ENCODE measurements at places on chromosomes 7 and 10.

DNA sequence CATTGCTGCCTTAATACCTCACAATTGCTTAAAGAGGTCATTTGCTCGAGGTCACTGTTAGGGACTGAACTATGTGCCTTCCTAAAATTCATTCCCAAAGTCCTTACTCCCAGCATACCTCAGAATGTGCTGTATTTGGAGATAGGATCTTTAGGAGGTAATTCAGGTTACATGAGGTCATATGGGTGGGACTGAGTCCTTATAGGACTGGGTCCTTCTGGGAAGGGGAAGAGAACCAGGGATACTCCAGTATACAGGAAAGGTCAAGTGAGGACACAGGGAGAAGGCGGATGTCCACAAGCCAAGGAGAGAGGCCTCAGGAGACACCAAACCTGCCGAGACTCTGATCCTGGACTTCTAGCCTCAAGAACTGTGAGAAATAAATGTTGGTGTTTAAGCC lies 253.3 kb downstream of the PRPF18 start:
- no peak for DNase-seq

DNA sequence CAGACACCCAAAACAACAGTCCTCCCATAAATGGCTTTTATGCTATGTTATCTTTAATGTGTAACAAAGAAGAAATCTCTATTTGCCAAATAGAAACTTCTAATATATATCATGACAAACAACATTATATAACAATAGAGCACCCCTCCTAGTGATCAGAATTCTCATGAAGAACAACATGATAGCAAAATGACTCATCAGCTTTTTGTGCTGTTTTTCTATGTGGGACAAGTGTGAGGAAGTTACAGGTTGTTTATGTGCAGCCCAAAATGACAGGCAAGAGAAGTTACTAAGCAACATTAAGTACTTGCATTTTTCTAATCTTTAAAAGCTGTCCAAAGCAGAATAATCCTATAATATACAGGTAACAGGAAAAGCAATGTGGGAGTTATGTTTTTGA lies 7.7 kb downstream of the DGKB start:
- no peak for DNase-seq

- DNase-seq: no peak
Observed at GRCh38 chr10:387909-388660, 252.8 kb downstream of the ZMYND11 start.

DNA sequence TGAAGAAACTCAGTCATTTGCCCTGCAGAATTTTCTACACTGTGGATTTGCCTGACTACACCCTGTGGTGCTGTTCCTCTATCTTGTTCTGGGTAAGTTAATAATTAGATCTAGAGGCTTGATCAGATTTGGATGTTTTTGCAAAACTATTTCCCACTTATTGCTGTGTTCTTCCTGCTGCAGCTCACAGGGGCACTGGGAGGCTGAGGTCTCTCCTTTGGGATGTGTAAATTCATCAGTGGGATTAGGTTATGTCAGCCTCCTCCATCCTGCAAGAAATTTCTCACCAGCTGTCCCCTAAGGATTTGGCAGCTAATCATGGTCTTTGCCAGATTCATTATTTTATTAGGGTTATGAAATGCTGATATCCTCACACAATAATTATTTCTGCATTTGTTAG lies 148.1 kb upstream of the ZNF32 start:
- DNase-seq: no peak

DNA sequence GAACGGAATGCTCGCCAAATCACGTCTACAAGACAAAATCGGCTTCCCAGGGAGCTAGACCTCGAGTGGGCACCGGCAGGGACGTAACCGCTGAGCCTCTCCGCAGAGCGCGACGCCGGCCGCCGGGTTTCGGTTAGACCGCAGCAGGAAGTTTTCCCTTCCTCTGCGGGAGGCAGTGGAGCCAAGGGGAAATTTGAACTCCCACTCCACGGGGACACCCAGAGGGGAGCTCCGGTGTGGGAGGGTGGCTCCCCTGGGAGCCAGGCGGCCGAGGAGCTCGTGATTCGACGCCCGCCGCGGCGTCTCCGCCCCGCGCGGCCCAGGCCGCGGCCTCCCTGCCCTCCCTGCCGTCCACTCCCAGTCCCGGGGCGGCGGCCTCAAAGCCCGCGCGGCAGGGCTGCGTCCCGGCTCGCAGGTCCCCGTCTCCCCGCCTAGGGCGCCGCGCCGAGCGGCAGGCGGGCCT lies 426 bp downstream of the SYPL1 start:
- peak; percentile 46 for DNase-seq

DNA sequence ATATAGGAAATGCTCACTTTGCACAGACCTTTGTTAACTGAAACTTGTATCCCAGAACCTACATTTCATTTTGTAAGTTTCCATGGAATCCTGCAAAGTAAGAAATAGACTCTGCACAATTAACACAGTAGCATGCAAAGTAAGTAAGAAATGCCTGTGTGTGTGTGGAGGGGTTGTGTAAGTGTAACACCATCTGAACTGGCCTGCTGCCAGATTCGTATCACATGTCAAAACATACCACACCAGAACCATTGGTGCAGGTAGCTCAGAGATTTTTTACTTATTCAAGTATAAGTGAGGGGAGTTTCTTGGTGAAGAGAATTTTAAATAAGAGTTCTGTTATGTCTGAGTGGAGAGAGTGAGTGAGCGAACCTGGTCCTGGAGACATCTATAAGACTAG lies 17.9 kb upstream of the DDX21 start:
- DNase-seq: no peak

DNA sequence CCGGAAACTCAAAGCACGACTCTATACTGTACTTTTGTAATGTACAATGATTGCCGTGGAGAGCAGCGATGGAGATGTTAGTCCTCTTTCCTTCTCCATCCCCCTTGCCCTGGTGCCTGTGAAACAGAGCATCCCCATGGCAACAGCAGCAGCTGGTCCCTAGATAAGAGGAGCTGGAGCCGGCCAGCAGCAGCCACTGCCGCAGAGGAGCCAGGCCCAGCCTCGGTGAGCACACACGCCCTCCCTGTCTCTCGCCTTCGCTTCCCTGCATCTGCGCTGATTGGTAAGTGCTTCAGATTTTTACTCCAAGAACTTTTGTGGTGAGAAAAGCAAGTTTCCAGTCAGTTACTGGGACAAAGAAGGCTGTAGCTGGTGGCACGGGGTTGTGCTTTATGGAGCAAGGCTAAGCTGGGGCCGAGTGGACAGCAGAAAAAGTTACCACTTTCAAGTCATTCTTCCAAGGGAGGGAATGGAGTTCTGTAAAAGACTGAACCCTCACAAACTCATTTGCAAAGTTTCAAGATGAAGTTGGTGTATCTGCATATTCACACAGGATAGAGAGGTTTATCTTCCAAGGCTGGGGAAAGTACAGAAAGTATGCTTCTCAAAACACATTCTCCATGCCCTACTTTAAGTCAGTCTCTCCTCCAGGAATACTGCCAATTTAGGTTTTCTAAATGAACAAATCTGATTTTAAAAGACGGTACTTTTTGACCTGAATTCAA lies at the start of gene PPP1R17:
TSS of gene PPP1R17 (plus strand) at position 192 of the 725 bp plus-strand sequence. CDS start 5,227 bp downstream, outside the sequence.
- DNase-seq: no peak

DNA sequence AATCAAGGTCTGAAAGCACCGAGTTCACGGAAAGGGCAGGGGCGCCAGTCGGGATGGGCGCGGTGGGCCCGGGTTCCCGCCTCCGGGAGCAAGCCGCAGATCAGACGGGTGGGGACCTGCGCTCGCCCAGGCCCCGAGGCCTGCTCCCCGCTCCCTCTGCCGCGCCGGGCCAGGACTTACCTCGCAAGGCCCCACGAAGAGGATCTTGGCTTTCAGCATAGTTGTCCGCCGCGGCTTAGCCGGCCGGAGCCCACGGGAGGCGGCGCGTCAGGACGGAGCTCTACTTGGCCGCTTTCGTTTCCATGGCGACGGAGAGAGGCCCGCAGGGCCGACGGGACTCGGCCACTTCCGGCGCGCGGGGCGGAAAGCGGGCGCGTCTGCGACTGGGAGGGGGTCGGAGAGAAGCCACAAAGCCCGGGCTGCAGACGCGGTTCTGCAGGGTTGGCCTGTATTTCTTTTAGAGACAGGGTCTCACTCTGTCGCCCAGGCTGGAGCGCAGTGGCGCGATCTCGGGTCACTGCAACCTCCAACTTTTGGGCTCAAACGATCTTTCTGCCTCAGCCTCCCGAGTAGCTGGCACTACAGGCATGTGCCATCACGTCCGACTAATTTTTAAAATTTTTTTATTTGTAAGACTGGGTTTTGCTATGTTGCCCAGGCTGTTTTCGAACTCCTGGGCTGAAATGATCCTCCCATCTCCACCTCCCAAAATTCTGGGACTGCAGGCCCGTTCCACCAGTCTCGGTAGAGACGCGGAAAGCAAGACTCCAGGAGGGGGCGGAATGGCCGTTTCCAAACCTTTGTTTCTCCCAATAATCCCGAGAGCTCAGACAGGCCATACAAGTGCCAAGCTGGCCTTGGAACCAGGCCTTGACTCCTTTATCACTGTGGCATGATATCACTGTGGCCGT lies at the start of gene IFT22:
TSS of gene IFT22 (minus strand) at position 322 of the 911 bp plus-strand sequence. CDS start at position 219, 103 bp downstream.
- peak; percentile 92 for DNase-seq

- no peak for DNase-seq
Observed at GRCh38 chr10:32911285-32912016, 46.6 kb downstream of the ITGB1 start.

DNA sequence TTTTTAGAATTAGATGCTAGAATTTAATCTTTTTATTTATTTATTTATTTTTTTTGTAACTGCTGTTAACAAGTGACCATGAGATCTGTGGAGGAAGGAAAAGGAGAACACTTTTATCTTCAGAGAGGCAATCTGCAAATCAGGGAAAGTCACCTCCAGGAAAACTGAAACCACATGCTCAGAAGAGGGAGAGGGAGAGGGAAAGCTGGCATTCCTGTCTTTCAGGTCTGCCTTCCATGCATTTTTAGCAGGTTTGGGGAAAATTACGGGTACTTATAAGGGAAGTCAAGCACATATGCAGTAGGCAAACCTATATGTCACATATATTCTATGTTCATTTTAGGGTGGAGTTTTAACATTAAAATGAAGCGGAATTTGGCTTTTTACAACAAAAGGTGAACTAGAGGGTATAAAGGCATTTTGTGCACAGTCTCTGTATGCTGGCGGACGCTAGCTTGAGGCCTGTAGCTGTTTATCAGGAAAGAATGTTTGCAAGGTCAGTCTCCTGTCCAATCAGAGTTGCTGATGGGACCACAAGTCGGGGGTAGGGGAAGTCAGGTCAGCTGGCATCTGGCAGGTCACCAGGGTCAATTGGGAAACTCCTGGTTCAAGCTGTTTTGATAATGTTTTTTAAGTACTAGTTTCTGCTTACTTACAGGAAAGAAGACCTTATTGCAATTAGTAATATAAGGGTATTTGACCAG lies 333.5 kb downstream of the GPR158 start:
- no peak for DNase-seq

DNA sequence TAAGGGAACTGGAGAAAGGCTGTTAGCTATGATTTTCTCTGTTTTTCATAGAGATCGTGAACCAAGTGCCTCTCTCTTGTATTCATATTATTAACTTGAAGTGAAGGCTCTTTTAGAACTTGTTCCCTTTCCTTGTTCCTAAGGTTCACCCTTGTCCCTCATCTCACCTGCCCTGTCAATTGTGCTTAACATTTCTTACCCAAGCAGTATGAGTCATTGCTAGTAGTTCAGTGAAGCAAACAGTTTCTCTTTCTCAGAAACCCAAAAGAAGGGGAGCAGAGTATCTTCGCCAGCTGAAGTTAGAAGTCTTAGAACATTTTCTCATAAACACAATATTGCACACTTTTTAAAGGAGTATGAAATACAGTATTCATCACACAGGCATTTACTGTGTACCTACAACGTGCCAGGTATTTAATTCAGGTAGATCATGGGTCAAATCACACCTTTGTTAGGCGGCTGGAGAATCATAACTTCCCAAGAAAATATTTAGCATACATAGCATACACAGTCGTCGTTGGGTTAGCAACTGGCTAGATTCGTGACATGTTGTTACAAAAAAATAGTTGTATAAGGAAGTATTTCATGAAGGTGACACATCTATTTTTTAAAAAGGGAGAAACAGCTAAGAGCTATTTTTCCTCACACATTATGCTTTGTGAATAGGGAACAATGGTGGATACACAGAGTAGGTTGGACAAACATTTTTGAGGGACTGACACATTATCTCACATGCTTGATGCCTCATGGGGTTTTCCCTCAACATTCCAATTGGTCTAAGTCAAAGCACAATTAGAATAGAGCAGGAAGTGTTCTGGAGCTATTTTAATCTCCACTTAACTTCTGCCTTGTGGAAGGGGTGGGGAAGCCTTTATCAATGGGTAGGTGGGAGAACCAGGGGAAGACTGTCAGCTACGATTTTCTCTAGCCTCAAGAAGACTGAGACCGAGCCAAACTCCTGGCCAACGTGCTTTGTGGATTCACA lies 13.2 kb downstream of the HDAC9 start:
- peak; percentile 37 for DNase-seq

GRCh38 chr7:70408477-70408876 lies 723.5 kb upstream of the GALNT17 start:
- DNase-seq: no peak

DNA sequence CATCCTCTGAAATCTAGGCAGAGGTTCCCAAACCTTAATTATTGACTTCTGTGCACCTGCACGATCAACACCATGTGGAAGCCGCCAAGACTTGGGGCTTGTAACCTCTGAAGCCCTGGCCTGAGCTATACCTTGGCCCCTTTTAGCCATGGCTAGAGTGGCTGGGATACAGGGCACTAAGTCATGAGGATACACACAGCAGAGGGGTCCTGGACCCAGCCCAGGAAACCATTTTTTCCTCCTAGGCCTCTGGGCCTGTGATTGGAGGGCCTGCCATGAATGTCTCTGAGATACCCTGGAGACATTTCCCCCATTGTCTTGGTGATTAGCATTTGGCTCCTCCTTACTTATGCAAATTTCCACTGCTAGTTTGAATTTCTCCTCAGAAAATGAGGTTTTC lies 743.7 kb downstream of the PCDH15 start:
- DNase-seq: no peak

GRCh38 chr10:95431900-95432342 lies 129.2 kb downstream of the SORBS1 start:
- DNase-seq: no peak

- no peak for DNase-seq
Observed at GRCh38 chr10:86500846-86501245, 20.7 kb downstream of the WAPL start.

- DNase-seq: no peak
Observed at GRCh38 chr10:13717571-13717935, 130.8 kb downstream of the PRPF18 start.

GRCh38 chr7:132508724-132509353 lies 67.4 kb downstream of the PLXNA4 start:
- no peak for DNase-seq

GRCh38 chr10:82267465-82267864 lies 392.5 kb downstream of the NRG3 start:
- DNase-seq: no peak
